ENCODE measurements at places on chromosomes 11 and 22. TPM values are rescaled to one million over a fixed set of nuclear protein-coding genes. Genes with fewer than 3 reads are reported as not detected.

- H3K27ac ChIP-seq, result no peak overlapping the region
- H3K27me3 ChIP-seq, result no peaks in the 10 kb centered on the region
- H3K36me3 ChIP-seq, result no peaks in the 10 kb centered on the region
- H3K4me3 ChIP-seq, result no peak overlapping the region
Measured at GRCh38 chr11:131498631-131499160, 128.3 kb downstream of the NTM start.

DNA sequence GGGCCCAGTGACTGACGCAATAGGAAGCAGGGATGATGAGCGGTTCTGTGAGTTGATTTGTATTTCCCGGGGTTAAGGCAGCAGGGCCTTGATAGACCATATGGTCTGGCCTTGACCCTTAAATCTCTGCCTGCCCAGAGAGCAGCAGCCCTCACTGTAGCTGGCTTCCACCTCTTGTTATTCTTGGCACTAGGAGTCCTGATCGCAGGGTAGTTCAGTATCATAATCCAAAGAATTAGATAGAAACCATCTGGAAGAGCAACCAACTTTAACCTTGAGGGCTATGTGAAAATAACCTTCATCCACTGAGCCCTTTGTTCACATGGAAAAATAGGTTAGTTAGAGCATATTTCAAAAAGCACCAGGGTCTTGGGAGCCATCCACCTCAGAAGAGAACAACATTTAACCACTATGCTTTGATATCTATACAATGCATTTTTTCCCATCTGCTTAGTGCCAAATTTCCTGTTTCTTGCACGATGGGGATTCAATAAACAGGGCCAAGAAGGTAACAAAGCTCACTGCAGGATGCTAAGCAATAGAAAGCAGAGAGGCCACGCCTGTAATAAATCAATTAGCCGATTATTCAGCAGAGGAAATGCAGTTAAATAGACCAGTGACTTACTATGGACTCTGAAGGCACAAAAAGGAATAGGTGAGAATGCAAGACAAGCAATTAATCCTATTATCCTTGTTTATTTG, 761.3 kb downstream of the OPCML start:
- no peak for DNase-seq
- H3K4me3 ChIP-seq, result no peak overlapping the region
- H3K4me1 ChIP-seq, result no peaks in the 10 kb centered on the region

GRCh38 chr11:80086496-80087055, 645.7 kb upstream of the TENM4 start:
- H3K27me3 ChIP-seq, result no peaks in the 10 kb centered on the region
- no peak overlapping the region for H3K4me3 ChIP-seq
- DNase-seq, result no peak
- no peaks in the 10 kb centered on the region for H3K4me1 ChIP-seq
- H3K36me3 ChIP-seq, result no peaks in the 10 kb centered on the region
- H3K27ac ChIP-seq, result no peak overlapping the region

- H3K36me3 ChIP-seq, result no peaks in the 10 kb centered on the region
- H3K4me3 ChIP-seq, result no peak overlapping the region
- H3K27ac ChIP-seq, result no peak overlapping the region
- H3K4me1 ChIP-seq, result peaks cover 9% of the 10 kb centered on the region
- H3K27me3 ChIP-seq, result no peaks in the 10 kb centered on the region
- DNase-seq, result no peak
Measured at GRCh38 chr11:6626971-6627761, 7.9 kb upstream of the TPP1 start.

GRCh38 chr11:86785576-86785975, 14.8 kb upstream of the PRSS23 start:
- no peaks in the 10 kb centered on the region for H3K36me3 ChIP-seq
- H3K27me3 ChIP-seq, result no peaks in the 10 kb centered on the region
- H3K27ac ChIP-seq, result no peak overlapping the region
- H3K4me3 ChIP-seq, result no peak overlapping the region
- H3K4me1 ChIP-seq, result no peaks in the 10 kb centered on the region

AIFM3 gene
- polyA plus RNA-seq, result not detected

GRCh38 chr11:21897752-21898151, 295.1 kb upstream of the ANO5 start:
- no peaks in the 10 kb centered on the region for H3K27me3 ChIP-seq
- no peak overlapping the region for H3K4me3 ChIP-seq
- H3K36me3 ChIP-seq, result no peaks in the 10 kb centered on the region
- DNase-seq, result no peak
- H3K4me1 ChIP-seq, result no peaks in the 10 kb centered on the region

KCNK4 gene
- polyA plus RNA-seq, result not detected

COPB1 gene
- 146 TPM for polyA plus RNA-seq

ATG16L2 gene
- polyA plus RNA-seq, result 23.5 TPM

GRCh38 chr11:27807596-27807995, 107.3 kb upstream of the BDNF start:
- no peak overlapping the region for H3K4me3 ChIP-seq
- no peaks in the 10 kb centered on the region for H3K4me1 ChIP-seq
- H3K27me3 ChIP-seq, result no peaks in the 10 kb centered on the region
- no peaks in the 10 kb centered on the region for H3K36me3 ChIP-seq
- no peak for DNase-seq
